Glutamatergic neuron (in vitro differentiated cells): ENCODE measurements at places on chromosomes 2 and 18. TPM values are rescaled to one million over a fixed set of nuclear protein-coding genes. Genes with fewer than 3 reads are reported as not detected.

Gene RESP18
- total RNA-seq: not detected

Gene SLC40A1
- total RNA-seq: 0.56 TPM

Gene EPHA4
- 57.2 TPM for total RNA-seq

Gene NOSTRIN
- total RNA-seq: not detected

Gene RGPD3
- 0.27 TPM for total RNA-seq

Gene NPHP1
- 2.5 TPM for total RNA-seq

Gene WNT10A
- 0.17 TPM for total RNA-seq

Gene RAB6D
- not detected for total RNA-seq

Gene TTR
- total RNA-seq: not detected

DNA sequence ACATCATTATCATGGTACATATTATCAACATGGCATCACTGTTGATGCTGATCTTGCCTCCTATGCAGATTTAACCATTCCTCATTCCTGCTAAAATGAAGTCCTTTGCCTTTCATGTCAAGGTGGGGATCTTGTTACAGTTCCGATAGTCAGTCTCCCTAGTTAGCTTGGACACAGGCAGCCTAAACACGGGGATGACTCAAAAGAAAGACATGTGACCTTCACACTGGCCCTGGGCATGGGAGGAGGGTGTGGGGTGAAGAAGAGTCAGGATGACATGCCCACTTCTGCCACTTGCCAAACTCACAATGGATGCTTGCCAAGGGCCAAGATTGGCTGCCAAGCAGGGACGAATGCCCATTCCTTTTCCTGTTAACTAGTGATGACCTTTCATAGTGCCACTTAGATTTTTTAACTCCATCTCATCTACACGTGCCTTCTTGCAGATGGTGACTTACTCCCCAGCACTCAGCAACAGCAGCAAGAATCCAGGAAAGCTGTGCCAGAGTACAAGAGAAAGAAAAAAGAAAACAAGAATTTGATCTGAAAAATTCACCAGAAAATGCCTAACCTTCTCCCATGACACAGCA lies 13.9 kb upstream of the SLC1A4 start:
- DNase-seq: no peak

- no peak for DNase-seq
These were observed 184.4 kb upstream of the SESTD1 start for GRCh38 chr2:179449010-179449409.

DNA sequence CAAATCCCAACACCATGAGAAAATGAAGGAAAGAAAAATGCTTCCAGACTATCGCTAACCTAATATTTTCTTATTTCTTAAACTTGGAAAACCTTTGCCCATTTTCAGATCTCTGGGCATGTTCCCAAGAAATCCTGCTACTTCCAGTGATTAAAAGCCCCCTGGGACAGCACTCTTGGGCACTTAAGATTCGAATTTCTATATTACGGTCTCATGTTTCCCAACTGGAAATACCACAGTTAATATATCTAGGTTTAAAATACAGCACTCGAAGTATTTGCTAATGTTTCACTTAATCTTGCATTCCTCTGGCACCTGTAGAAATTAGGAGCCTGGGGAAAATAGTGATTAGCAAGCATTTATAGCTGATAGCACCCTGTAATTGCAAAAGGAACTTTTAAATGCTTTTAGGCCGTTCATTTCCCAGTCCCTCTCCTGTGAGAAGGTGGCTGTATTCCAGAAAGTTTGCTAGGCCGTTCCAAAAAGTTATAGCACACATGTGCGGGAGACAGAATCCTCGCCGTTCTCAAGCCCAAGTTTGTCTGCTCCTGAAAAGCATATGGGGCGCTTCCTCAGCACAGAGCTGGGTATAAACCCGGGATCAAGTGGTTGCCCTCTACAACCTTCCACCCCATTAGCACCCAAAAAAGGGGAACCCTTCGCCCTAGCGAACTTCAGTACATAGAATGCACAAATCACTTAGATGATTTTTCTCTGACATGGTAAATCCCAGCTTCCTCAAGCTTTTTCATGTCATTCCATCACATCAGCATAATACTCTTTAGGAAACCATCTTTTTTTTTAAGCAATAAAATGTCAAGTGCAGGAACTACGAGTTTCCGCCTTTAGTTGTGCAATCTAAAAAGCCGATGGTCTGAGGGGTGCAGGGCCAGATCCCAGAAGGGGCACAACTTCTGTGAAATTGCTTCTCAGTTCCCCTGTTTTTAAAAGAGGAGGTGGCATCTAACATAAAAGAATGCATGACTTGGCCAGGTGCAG lies 60.6 kb downstream of the DIPK1C start:
- no peak for DNase-seq

GRCh38 chr2:197158591-197159550 lies 151.7 kb downstream of the ANKRD44 start:
- no peak for DNase-seq

DNA sequence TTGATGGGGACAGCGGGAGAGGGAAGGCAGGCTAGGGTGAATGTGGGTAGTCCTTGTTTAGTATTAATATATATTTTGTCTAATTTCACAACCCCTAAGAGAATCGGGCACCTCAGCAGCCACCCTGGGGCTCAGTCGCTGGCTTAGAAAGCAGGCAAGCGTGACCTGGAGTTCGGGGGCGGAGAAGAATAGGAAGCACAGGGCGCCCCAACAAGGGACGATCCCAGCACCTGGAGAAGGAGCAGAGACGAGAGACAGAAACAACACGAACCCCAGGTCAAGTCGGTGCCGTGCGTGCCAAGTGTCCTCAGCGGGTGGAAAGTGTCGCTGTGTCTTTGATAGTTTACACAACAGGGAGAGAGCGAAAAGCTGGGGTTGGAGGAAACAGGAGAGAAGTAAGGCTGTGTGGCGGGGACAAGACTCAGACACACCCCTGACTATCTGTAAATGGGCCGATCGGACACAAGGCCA lies 95.4 kb downstream of the NFATC1 start:
- peak; percentile 2 for DNase-seq

DNA sequence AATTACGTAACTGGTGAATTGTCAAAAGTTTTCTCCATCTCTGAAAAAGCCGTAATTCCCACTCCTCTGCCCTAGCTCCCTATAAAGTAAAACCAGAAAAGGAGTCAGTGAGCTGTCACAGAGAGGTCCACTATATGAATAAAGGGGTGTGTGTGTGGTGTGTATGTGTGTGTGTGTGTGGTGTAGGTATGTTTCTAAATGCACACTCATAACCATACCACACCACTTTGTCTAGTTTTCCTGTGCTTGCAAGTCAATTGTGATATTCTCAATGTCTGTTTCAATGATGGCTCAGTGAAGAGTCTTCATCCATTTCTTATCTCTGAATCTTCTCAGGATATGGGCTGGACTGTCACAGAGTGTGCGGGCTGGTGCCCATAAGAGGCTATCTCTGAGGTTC lies 54.8 kb upstream of the CCDC68 start:
- no peak for DNase-seq

GRCh38 chr18:45521777-45522176 lies 93.5 kb upstream of the SLC14A2 start:
- DNase-seq: no peak

DNA sequence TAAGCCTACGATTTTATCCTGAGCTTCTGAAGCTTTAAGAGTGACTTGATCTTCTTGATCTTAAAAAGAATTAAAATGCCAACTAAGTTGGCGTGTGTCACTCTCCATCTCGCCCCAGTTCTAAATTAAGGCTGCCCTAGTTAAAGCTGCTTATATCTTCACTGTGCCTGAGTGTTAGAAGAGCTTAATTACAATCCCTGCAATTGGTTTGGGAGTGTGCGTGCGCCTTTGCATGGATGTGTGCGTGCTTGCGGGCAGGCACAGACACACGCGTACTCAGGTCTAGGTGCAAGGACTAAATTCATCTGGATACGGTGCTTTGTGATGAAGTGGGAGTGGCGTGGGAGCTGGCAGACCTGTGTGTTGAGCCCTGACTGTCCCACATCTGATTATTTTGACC lies 201.5 kb downstream of the FAM210A start:
- no peak for DNase-seq

- no peak for DNase-seq
These were observed 107.2 kb downstream of the RNF152 start for GRCh38 chr18:61785588-61785987.

- DNase-seq: no peak
These were observed 101.8 kb downstream of the CD226 start for GRCh38 chr18:69845593-69846506.

GRCh38 chr18:60981682-60982328 lies 351.4 kb upstream of the CDH20 start:
- DNase-seq: no peak

DNA sequence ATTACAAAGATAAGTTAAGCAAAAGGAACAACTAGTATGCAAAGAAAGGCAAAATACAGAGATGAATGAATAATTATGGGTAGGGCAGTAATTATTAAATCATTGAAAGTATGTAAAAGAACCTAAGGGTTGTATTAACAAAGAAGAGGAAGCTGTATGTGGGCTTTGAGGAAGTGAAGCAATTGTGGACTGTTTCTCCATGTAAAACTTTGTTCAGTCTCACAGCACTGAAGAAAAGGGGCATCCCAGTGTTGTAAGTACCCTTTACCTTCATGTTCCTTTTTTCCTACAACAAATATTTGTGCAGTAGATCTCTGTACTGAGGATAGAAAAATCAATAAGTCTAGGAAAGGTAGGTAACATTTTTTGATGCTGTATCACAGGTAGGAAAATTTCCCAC lies 388.7 kb upstream of the NRP2 start:
- DNase-seq: no peak

DNA sequence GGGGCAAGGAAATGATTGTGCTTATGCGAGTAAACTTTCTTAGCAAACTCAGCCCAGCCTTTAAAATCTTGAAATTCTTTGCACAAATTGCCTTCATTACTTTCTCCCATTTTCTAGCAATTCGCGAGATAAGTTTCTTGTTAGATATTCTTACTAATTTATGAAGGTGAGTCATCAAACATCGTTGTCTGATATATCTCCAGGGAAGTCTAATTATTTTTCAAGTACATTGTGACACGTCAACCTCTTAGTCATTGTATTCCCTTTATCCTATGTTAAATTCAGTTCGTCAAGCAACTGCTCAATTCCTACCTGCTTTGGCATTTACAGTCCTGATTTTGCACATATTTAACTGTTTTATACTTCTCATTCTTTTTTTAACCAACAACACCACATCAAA lies 854.5 kb upstream of the CRIM1 start:
- DNase-seq: no peak

- DNase-seq: no peak
These were observed 59.4 kb downstream of the AGAP1 start for GRCh38 chr2:235553291-235553690.

DNA sequence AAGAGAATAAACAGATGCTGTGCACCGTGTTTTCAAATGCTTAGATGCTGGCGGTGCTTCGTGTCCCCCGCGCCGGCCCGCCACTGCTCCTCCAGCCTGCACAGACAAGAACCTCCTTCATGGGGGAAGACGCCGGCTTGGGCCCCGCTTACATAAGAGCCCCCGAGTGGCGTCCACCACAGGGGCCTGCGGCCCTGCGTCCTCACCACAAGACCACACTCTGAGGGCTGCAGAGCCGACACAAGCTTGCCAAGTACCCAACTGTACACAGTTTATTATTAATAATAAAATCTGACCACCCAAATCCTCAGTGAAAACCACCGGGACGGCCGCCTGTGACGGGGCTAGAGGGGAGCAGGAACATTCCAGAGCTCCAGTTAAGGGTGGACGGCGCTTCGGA lies 232.2 kb downstream of the HDAC4 start:
- DNase-seq: peak; percentile 6

- no peak for DNase-seq
These were observed 82.4 kb upstream of the TAF1B start for GRCh38 chr2:9760902-9761228.

- DNase-seq: no peak
These were observed 295.2 kb downstream of the SRBD1 start for GRCh38 chr2:45315861-45316260.

- DNase-seq: no peak
These were observed 5.7 kb downstream of the AGBL5 start for GRCh38 chr2:27057184-27057583.

DNA sequence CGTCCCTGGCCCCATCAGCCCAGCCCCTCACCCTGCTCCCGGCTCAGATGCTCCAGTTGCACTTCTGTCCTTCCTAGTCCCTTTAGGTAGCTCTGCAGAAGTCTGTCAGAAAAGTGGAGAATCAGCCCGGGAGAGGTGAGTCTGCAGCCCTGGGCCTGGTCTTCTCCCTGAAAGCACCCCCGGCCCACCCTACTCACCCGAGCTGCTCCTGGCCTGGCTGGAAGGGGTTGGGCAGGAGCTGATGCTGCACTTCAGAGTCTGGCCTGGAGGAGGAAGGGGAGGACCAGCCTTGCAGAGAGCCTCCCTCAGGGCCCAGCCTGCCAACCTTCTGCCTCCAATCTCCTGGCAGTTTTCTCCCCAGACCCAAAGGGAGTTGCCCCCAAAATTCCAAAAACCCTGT lies 15.8 kb downstream of the KHK start:
- DNase-seq: no peak

DNA sequence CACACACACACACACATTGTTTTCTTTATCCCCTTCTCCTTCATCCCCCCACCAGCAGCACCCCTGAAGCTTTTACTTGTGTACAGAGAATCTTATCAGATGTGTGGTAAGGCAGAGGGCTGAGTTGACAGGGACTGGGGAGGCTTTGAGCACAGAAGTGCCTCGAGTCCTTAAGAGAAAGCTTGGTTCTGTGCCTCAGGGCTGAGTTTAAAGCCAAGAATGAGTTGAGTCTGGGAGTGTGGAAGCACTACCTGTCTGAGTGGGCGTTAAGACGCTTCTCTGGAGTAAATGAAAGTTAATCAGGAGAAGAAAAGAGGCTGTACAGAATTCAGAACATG lies 2.7 kb downstream of the ID2 start:
- no peak for DNase-seq

DNA sequence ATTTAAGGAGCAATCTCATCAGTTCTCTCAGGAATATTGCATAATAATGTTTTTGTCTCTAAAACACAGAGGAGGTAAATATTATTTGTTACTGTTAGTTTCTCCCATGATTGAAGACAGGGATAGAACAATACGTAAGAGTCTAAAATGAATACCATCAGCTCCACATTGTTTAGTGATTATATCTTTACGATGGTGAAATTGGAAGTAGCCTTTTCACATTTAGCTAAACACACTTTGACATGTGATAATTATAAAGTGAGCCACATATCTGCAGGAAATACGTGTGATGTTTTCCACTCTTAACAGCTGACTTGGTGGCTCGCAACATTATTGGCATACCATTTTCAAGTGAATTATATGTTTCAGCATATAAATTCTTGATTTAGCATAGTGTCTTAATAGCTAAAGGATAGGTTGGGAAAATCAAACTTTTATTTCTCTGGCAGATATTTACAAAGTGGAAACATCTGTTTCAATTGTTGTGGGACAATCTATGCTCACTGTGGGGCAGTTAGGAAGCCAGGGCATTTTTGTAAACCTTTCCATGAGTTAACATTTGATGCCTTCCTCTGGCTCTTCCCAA lies 208.1 kb upstream of the RASGRP3 start:
- no peak for DNase-seq

- no peak for DNase-seq
These were observed 43.0 kb upstream of the CAVIN2 start for GRCh38 chr2:191889931-191890330.

DNA sequence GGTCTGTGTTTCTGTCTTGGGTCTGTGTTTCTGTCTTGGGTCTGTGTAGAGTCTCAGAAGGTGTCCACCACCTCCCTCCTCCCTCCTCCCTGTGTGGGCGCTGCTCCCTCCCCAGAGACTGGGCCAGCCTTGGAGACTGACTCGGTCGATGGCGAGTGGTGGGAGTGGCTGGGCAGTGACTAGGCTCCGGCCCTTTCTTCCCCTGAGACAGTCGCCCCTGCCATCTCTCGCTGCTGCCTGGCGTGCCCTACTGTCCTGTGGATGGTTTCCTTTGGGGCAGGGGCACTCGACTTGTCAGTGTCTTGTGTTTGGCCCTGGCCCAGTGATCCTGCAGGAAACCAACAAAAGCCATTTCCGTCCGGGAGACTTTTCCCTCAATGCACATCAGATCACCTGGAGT lies 215.8 kb downstream of the NDUFA10 start:
- no peak for DNase-seq
